ENCODE measurements at places on chromosomes 4 and X.
A peak's percentile ranks its signal among the peaks of the same experiment; 100 is the strongest.

DNA sequence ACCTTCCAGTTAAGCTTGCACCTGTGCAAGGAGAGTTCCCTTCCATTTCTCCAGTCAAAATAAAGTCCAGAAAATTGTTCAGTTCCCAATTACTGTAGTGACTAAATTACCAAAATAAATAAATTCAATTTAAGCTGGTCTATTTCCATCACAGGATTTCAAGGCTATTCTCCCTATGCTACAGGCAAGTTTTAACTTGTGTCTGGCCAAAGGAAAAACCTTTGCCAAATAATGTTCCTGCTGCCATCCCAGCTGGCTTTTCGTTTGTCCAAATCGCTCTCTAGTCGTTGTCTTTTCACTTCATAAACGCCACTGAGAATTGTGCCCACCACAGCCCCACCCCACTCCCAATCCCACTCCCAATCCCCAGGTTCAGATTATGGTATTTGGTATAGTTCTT lies 2.4 kb downstream of the KCTD8 start:
- DNase-seq: peak; percentile 1

DNA sequence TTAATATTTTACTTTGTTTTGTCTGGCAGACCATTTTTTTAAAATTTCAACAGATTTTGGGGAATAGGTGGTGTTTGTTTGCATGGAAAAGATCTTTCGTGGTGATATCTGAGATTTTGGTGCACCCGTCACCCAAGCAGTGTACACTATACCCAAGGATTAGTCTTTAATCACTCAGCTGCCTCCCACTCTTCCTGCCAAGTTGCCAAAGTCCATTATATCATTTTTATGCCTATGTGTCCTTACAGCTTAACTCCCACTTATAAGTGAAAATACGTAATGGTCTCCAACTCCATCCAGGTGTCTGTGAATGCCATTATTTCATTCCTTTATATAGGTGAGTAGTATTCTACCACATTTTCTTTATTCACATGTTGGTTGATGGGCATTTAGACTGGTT lies 281.7 kb upstream of the GK2 start:
- DNase-seq: no peak

DNA sequence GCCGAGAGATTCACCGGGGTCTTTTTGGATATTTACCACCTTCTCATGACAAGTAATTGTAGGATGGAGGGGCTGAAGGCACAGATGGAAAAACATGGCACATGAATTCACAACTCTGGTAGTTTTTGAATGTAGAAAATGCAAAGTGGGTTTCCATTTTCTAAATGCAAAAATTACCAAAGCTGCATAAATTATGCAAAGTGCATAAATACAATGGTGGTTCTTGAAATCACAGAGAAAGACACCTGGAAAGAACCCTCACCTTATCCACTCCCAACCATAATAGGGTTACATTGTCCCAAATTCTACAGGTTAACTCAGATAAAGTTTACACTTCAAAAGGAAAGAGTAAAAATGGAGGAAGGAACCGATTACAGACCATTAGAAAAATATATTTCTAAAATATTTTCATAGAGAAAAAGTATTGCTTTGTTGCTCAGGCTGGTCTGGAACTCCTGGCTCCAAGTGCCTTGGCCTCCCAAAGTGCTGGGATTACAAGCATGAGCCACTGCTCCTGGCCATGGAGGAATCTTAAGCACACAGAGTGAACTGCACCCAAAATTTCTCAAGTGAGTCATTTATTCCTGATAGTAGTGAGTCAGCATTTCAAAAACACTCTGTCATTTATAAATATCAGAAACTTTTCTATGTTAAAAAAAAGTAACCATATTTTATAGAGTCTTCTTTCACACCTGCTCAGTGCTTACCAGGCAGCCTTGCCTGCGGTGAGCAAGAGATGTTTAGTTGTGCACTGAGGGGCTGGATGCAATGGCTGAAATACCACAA lies 101.4 kb downstream of the FIP1L1 start:
- peak; percentile 70 for DNase-seq

- DNase-seq: no peak
These were observed 46.9 kb upstream of the YTHDC1 start for GRCh38 chr4:68396756-68397155.

GRCh38 chr4:3127112-3127511 lies 52.6 kb downstream of the HTT start:
- no peak for DNase-seq

DNA sequence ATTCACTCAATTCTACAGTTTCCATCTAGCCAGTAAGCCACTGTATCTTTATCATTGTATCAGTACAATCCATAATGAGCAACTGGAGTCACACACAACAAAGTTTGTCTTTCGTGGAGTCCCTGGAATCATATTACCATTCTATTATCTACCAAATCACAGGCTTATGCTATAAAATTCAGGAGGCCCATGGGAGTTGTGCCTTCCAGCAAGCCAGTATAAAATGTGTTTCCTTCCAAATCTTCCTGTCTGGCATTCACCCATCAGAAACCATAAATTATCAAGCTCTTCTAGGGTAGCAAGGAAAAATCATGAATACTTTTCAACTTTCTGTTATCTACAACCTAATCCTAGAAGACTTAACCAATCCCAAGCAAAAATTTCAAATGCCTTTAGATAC lies 1383.3 kb upstream of the PCDH7 start:
- no peak for DNase-seq

DNA sequence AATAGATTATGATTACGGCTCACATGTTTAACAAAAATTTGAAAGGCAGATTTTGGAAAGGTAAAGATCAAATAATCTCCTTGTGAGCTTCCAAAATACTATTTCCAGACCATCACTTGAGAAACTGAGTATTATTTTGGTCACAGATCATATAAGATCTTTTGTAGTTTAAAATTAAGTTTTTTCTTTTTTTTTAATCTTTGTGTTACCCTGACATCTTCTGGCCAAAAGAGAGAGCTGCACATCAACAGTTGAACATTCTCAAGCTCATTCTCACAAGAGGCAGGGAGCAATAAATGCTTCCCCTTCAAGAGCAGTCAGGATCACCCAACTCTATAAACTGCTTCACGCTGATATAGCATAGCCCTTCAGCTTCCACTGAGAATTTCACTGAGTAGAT lies 15.9 kb downstream of the TMEM192 start:
- peak; percentile 46 for DNase-seq

- DNase-seq: peak; percentile 60
These were observed 55.6 kb downstream of the HAUS3 start for GRCh38 chr4:2186133-2186864.

- DNase-seq: peak; percentile 25
These were observed 16.4 kb downstream of the BANK1 start for GRCh38 chr4:101806914-101807313.

DNA sequence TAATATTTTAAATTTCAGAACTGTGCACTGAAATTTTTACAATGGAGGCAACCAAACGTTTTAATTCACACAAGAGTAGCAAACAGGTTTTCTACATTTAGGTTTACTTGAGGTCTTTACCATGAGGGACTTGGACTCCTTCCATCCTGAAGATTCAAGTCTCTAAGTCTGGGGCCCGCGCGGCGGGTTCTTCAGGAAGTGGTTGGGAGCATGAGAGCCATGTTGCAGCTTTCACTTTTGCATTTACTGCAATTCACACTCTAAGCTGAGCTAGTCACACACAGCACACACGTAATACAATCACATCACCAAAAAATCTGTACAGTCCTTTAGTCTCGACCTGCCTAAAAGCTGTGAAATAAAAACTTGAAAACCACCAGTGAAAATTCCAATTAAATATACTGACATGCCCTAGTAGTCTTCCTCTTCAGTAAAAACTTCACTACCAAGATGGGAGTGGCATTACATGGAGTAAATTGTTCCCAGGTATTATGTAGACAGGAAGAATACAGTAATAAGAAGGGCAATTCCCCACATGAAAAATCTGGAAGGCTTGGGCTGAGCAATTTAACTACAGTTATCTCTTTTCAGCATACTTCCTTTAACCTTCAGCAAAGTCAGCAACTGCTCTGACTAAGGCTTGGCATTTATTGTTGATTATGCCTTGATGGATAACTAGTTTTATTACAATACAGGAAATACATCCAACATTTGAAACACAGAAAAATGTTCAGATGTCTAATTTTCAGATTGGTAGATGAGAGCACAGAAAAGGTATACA lies 571.1 kb upstream of the DIPK2B start:
- peak; percentile 63 for DNase-seq

- DNase-seq: peak; percentile 7
These were observed 324.3 kb upstream of the SLIT2 start for GRCh38 chr4:19927381-19927780.

DNA sequence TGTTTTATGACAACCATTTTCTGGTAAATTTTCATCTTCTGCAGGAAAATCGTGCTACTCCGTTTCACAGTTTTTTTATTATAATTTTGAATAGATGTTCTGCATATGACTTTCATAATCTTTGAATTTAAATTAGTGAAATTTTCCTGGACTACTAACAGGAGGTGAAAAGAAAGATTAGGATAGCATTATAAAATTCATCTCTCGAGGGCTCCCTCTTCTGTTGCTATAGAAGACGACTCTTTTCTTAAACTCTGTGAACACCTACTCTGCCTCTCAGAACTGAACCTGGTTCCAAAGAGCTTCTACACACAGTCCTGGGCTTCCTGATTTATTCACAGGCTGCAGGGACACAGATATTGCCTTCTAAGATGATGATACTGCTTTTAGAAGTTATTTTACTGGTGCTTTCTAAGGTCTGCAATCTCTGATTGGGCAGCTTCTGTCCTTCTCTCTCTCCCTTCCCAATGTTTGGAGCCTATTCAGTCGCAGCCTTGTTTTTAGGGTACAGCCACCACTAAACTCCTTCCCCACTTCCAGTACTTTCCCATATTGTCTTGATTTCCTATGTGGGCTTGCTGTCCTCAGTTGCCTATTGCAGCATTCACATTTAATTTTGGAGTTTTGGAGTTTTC lies 10.1 kb upstream of the SAP30 start:
- DNase-seq: no peak

DNA sequence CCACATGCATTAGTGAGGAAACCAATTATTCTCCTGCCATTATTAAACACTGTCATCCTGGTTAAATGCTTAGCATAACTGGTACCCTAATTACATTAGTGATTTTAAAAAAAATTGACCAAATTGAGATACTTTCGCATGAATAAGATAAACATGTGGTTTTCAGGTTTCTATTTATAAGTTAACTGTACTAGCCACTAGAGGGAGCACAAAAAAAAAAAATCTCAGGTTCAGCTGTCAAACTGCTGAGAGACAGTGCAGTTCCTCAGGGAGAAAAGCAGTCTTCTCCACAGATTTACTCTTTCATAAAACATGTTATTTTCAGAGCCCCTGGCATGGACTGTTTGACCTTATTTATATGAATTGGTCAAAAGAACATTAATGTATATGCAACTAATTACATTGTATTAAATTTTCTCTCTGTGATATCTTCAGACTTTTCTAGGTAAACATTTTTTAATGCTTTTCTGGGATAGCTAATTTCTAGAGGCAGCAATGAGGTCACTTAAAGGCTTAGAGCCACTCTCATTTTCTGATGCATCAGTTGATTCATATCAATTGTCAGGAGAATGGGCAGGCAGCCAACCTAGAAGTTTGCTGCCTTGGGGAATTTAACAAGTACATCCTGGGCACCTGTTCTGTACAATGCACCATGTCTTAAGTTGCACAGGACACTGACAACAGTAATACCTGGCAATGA lies 167.5 kb downstream of the CDS1 start:
- peak; percentile 64 for DNase-seq

DNA sequence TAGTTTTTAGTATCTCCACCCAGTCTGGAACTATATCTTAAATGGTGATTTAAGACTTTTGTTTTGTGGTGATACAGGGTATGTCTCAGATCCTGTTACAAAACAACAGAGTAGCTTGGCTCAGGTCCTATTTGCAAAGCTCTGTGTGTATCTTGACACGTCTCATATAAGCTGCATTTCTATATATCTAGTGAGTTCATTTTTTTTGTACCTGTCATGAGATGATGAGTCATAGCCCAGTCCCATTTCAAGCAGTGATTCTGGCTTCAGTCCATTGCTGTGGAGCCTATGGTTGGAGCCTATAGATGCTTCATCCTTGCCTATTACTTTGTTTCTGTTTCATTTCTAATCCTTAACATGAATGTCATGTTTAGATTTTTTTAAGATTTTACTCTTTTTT lies 23.0 kb downstream of the GRXCR1 start:
- DNase-seq: no peak

GRCh38 chrX:80573275-80573674 lies 153.0 kb downstream of the TENT5D start:
- no peak for DNase-seq

GRCh38 chr4:88999392-88999930 lies 57.5 kb downstream of the FAM13A start:
- DNase-seq: no peak

- DNase-seq: peak; percentile 97
These were observed at the start of gene MECP2 for GRCh38 chrX:154097589-154098541. TSS of gene MECP2 (minus strand) at chrX:154097717.

GRCh38 chr4:78653655-78654054 lies 102.1 kb downstream of the ANXA3 start:
- no peak for DNase-seq

DNA sequence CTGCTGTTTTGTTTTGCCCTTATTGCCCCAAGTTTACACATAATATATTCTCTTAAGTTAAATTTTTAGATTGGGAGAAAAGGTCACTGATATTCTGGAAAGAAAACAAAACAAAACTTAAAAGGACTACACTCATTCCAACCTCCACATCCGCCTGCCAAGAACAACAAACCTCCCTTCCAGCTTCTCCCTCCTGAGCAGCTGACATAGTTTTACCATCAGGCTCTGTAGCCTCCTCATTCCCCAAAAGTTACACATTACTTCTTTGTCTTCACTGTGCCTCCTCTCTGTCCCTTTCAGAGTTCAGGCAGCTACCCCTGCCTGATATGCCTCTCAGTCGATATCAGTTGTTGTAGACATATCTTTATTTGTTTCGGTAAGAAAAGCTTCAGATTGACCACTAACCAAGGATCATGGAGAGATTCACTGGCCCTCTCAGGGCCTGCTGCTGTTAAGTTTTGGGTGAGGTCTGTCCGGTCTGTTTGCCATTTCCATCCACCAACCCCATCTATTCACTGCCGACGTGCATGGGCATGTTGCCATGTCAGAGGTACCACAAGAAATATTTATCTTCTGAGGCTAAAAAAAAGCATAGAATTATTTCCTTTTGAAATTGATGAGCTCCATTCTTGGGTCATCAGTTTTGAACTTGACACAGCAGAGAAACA lies 164.1 kb downstream of the GASK1B start:
- DNase-seq: peak; percentile 82

DNA sequence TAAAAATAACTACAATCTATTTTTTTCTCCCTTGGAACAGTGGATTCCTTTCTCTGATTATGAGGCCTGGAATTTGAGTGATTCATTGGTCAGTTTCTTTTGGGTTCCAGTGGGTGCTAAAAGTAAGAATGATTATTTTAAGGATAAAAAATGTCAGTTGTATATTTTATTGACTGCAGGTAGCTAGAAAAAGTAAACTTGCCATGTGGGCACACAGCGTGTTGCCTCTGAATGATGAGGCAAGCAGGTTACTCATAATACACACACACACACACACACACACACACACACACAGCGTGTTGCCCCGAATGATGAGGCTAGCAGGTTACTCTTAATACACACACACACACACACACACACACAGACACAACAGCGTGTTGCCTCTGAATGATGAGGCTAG lies 13.8 kb downstream of the GALNT7 start:
- peak; percentile 79 for DNase-seq

GRCh38 chr4:8101213-8102075 lies 57.2 kb downstream of the ABLIM2 start:
- DNase-seq: no peak

All from astrocyte of the hippocampus (primary cell).